COR-L47 (cell line): ENCODE measurements at places on chromosomes 7 and 10.

GRCh38 chr7:90552521-90552920 is 43.6 kb upstream of the CDK14 start:
- DNase-seq: peak; percentile 8

DNA sequence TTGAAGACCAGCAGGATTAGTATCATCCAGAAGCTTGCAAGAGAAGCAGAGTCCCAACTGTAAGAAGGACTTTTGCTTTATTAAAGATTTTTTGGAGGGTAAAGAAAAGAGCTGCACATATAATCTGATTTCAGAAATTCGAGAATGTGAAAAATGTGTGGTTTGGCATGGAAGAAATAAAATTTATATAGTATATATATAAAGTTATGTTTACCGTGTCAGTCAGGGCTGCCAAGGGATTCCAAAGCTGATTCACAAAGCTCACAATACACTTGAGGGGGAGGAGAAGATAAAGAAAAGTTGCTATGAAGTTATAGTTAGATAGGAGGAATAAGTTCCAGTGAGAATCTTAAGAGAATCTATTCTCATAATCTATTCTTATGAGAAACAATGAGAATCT is 231.8 kb upstream of the CACNA2D1 start:
- no peak for DNase-seq

- no peak for DNase-seq
Observed at GRCh38 chr7:16083931-16084330, 337.4 kb downstream of the CRPPA start.

DNA sequence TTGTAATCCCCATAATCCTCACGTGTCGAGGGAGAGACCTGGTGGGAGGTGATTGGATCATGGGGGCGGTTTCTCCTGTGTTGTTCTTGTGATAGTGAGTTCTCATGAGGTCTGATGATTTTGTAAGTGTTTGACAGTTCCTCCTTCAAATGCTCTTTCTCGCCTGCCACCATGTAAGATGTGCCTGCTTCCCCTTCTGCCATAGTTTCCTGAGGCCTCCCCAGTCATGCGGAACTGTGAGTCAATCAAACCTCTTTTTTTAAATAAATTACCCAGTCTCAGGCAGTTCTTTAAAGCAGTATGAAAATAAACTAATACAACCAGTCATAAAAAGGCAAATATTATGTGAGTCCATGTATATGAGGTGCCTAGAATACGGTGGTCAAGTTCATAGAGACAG is 87.5 kb downstream of the FRMD4A start:
- no peak for DNase-seq

- no peak for DNase-seq
Observed at GRCh38 chr10:78617631-78618030, 451.1 kb upstream of the ZMIZ1 start.

- DNase-seq: no peak
Observed at GRCh38 chr10:66394342-66395063, 531.3 kb upstream of the LRRTM3 start.
